ENCODE measurements at places on chromosomes 12 and 14.

DNA sequence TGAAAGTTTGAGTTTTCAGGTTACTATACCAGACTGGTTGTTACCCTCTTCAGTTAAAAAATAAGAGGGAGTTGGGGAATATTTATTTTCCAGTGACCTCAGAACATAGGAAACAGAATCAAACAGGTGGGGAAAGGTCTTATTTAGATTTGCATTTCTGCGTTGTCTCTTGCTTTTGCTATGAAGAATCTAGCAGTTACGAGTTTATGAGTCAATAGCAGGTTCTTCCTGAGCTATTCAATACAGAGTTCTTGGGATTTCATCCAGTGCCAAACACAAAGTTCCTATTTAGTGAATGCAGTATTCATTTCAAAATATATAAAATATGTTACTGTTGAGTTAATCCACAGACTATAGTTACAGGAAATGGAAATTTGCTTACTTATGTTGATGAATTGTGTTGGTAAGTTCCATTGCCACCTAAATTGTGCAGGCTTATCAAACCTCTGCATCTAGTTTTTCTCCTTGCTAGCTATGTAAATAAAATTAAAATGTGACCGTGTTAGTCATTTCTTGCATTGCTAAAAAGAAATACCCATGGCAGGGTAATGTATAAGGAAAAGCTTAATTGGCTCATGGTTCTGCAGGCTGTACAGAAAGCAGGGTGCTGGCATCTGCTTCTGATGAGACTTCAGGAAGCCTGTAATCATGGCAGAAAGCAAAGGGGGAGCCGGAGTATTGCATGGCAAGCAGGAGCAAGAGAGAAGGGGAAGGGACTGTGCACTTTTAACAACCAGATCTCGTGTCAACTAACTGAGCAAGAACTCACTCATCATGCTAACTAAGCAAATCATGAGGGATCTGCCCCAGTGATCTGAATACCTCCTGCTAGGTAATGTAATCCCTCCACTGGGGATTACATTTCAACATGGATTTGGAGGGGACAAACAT lies 110.2 kb downstream of the KTN1 start:
- DNase-seq: no peak

GRCh38 chr12:30732954-30733637 lies 21.7 kb downstream of the CAPRIN2 start:
- DNase-seq: no peak

DNA sequence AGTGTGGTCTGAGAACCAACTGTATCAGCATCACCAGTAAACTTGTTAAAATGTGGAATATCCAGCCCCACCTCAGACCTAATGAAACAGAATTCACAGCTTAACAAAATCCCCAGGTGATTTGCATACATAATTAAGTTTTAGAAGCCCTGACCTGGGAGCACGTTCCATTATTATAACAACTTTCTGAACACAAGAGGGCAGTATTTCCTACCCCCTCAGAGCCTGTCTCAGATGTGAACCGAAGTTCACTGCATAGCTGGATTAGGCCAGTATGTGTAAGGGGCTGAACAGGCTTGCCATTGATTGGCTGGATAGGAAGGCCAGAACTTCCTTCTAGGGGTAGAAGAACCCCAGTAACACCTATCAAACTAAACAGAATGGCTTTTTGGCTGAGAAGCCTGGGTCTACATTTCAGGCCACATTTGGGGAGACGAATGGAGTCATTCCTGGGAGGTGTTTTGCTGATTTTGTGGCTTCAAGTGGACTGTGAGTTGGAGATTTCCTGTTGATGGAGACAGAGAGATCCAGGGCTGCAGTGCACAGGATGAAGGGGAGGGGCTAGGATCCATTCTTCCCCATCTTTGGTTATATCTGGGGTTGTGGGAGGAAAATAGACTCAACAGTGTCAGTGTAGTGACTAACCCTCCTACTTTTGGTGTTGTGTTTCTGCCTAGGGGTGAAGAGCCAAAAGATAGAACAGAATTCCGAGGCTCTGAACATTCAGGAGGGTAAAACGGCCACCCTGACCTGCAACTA lies 94.7 kb upstream of the OR4E1 start:
- peak; percentile 32 for DNase-seq

DNA sequence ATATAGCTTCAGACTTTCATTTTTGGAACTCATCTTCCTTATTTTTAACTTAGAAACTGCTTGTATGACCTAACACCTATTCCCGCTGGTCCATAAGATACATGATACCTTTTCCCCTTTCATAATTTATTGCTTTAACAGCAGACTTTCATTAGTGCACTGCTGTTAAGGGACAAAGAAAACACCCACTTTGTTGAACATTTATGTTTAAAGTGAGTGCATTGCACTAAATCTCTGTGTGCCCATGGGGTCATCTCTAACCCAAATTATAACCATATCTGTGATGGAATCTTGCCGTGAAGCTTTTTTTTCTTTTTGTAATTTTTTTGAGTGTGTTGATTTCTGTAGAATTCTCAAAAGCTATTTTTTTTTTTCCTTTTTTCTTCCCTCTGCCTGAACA lies 261.8 kb downstream of the TMTC2 start:
- DNase-seq: no peak

GRCh38 chr12:82609234-82609914 lies 77.3 kb upstream of the TMTC2 start:
- no peak for DNase-seq

DNA sequence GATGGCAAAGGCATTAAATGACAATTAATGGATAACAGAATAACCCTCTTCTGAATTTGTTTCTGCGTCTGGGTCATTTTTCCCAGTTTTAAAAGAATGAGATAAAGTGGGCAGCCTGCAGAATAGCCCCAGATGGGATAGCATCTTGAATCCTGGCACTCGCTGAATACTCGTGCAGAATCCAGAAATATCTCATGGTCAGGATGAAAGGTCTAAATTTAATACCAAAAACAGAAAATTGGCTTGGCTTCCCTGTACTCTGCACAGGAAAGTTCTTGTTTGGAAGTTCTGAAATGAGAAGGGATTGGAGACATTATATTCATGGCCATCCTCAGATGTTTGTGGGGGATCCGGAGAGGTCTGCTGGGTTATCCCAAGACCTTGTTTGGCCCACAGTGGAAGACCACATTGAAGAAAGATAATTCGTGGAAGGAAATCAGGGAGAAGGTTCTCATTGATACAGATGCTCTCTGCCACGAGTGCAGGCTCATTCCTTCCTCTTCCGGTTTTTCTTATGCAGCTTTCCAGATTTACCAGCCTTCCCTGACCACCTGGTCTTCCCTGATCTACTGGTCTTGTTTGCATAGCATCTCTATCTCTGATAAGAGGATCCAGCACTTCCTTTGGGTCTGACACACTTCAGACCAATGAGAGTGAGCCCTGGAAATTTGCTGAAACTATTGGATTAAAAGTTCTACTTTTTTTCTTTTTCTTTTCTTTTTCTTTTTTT lies 6.0 kb upstream of the IFT81 start:
- DNase-seq: no peak

GRCh38 chr14:101729382-101729781 lies 32.1 kb upstream of the PPP2R5C start:
- no peak for DNase-seq

DNA sequence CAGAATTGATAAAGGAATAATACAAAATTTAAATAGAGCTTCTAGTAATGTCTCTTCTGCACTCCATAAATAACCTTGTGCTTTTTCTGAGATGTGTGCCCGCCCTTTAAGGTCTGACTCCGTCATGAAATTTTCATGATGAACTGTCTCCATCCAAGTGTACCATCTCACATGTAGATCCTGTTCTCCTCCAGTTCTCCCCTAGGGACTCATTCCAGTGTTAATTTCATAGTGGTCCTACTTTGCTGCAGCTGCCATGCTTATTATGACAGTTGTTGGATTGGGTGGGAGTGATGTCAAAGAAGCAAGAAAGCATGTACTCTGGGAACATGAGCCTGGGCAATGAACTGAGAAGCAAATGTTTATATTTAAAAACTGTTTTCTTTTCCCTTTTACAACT lies 442.5 kb upstream of the PDE3A start:
- no peak for DNase-seq

GRCh38 chr12:26493656-26494055 lies 298.3 kb downstream of the SSPN start:
- peak; percentile 21 for DNase-seq

GRCh38 chr14:75535164-75535898 lies 13.1 kb downstream of the BATF start:
- DNase-seq: no peak

DNA sequence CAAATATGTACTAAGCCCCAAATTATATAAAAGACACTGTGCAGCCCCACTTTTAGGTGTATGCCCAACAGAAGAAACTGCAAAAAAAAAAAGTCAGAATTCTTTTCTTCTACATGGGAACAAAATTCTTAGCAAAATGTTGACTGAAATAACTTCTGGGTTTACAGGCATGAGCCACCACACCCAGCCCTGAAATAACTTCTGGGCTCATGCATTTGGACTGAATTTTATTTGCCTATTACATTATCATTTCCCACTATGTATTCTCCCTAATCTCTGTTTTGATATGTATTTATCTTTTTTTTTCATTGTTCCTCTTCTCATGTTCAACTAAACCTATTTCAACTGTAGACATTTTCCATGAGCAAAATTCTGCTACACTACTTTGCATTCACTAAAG lies 169.2 kb downstream of the GRIN2B start:
- no peak for DNase-seq

GRCh38 chr12:40752011-40752410 lies 59.8 kb downstream of the CNTN1 start:
- no peak for DNase-seq

DNA sequence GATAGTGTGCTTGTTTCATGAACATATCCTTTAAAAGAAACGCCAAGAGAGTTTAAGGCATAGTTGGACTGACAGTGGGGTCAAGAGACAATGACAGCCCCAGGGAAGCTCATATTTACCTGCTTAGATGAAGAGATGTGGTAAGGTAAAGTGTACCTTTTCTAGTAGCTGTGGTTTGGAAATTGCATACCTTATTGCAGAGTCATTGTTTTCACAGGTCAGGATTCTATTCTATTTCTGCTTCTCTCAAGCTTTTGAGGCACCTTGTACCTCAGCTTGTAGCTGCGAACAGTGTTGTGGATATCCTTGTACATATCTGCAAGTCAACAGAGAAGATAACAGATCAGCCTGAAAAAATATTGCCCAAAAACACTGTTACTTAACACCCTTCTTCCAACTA lies 47.7 kb downstream of the ATP6V1D start:
- no peak for DNase-seq

DNA sequence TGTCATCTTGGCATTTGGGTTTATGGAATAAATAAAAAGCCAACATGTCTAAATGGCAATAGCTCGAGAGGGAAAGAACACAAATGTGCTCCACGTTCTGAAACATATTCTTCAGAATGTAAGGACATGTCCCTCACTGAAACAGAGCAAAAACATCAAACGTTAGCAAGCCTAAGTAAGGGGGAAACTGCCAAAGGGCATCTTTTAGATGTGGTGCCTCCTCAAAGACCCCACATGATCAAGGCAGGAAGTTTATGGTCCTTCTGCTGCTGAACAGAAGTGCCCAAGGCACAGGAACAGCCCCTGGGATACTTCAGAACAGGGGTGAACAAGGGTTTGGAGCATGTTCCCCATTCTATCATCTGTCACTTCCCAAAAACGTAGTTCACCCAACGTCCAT lies 227.0 kb downstream of the ANO2 start:
- DNase-seq: no peak

DNA sequence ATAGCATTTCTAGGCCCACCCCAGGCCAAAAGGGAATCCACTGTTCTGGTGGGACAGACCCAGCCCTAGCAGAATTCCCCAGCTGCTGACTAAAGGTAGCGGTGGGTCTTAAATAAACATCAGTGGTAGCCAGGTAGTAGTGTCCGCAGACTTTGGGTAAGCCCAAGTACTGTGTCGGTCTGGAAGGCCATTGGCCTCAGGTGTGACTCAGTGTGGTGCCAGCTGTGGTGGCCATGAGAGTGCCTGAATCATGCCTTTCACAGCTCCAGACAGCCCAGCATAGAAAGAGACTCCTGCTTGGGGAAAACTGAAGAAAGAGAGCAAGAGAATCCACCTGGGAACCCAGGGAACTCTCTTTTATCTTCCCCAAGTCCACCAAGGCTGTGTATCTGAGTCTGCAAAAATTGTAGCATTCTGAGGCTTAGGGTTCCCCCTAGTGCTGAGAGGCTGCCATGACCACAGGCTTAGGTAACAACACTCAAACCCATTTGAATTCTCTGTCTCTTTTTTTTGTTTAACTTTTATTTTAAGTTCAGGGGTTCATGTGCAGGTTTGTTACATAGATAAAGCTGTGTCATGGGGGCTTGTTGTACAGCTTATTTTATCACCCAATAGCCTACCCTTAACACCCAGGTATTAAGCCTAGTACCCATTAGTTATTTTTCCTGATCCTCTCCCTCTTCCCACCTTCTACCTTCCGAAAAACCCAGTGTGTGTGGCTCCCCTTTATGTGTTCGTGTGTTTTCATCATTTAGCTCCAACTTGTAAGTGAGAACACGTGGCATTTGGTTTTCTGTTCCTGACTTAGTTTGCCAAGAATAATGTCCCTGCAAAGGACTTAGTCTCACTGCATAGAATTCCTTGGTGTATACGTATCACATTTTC lies 16.7 kb upstream of the CD163L1 start:
- DNase-seq: peak; percentile 34

DNA sequence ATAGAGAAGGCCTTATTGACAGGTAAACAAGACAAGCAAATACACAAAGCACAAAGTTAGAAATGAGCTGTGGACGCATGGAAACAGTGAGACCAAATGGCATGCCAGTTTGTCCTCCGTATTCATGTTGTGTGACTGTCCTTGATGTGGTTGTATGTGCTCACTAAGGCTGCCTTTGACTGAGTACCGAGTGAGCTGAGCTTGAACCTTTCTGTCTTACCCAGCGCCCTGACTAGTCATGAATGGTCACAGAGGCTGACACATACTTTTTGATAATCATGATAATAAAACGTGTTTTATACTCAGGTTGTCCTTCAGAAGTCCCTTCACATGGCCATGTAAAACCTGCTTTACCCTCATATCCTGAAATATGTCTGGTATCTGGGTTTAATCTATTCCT lies 553 bp upstream of the CATSPERB start:
- DNase-seq: no peak

DNA sequence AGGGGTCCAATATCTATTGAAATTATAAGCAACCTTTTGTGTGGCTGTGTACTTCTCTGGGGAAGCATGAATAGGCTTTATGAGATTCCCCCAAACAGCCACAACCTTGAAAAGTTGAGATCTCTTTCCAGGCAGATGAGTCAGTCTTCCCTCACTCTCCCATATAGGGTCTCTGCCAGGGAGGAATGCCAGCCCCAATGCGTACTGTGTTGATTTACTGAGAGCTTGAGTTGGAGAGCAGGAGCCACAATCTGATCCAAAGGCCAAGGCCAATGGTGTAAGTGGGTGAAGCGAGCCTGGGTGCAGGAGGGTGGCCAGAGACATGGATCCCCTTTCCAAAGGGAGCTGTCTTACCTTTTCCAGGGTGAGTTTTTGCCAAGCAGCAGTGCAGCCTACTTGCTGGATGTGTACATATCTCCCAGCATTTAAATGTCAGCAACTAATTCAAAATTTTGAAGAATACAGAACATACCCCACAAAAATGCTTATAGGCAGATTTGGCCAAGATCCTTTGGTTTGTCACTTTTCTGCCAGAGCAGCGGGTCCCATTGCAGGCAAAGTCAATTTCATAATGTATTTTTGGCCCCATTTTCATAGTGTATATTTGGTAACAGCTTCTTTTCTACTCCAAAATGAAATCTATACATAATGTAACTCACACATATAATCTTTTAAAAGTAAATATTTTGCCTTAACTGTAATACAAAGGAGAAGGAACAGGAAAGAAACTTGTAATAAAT lies 88.2 kb downstream of the TBC1D30 start:
- DNase-seq: no peak
